ENCODE measurements at places on chromosomes 6 and 20.

GRCh38 chr20:56439771-56440291, 27.8 kb downstream of the CASS4 start:
- DNase-seq: no peak

GRCh38 chr6:5936631-5937030, 70.1 kb downstream of the NRN1 start:
- no peak for DNase-seq

GRCh38 chr6:90186637-90187371, 109.8 kb downstream of the BACH2 start:
- DNase-seq: peak; percentile 15

- DNase-seq: no peak
These were observed 41.0 kb upstream of the RAB23 start for GRCh38 chr6:57262901-57263694.

DNA sequence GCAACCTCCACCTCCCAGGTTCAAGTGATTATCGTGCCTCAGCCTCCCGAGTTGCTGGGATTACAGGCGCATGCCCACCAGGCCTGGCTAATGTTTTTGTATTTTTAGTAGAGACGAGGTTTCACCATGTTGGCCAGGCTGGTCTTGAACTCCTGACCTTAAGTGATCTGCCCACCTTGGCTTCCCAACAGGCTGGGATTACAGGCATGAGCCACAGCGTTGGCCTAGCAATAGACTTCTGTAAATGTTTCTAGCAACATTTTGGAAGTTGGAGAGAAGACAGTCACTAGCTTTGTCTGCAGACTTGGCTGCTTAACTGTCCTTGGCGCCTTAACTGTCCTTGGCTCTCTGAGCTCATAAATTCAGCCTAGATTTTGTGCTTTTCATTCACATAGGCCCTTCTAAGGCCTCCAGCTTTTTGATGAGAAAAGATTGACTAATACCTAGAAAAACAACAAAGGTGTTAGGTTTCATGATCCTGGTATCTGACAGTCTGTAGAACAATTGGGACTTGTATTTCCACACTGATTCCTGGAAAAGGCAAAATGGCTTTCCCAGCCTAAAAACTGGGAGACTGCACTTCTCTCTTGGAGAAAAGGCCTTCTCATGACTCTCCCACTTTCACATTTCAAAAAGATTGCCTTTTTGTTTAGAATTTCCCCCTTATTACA, 49.7 kb downstream of the OR2B2 start:
- DNase-seq: no peak

DNA sequence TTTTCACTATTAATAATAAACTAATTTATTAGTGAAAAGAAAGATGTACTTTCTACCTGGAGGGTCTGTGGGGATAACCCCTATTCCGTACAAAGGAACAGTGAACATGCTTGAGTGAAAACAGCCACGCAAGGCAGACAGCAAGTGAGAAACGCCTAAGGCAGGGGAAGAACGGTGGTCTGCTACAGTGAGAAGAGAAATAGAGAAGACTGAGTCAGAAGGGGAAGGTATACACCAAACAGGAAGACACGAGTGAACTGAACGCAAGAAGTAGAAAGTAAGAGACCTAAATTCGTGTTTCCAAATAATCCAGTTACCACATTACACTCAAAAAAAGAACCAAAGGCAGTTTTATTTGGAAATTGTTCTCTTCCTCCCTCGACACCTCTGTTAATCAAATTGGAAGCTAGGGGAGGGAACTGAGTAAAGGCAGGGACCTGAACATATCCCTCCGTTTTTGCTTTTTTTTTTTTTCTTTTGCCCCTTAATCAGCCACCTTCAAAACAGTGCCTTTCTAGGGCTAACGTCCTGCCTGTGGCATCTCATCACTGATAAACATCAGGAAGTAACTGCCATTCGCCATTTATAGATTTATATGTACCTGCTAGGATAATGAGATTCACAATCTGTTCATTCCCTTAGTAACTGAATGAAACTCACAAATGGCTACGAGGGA, 48.9 kb downstream of the ATXN1 start:
- no peak for DNase-seq

- no peak for DNase-seq
These were observed 19.3 kb downstream of the HLA-C start for GRCh38 chr6:31252625-31253024.

DNA sequence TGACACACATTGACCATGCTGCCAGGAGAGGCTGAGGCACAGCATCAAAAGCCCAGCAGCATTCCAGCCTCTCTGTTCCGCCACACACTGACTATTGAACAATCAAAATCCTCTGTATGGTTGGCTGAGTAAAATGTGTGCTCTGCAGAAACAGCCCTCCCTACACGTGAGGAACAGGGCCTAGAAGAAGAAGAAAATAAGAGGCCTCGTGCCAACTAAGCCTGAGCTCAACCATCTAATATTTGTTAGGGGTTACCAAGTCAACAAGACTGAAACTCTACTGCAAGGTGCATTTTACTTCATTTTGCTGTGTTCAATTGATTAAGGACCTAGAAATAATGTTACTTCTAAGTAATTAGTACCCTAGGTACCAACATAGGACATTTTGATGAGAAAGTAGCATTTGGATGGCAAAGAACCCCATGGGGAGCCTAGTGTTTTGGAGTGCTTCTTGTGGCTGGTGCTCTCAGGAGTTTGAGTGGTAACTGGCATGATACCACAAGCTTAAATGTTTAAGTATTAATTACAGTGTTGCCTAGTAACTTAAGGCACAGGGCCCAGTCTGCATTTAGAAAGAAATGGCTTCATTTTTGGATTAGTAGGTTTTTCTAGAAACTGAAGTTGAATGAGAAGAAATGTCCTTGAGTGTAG, 146.6 kb upstream of the PLN start:
- no peak for DNase-seq

- DNase-seq: no peak
These were observed 57.6 kb downstream of the NRSN1 start for GRCh38 chr6:24183584-24183983.

DNA sequence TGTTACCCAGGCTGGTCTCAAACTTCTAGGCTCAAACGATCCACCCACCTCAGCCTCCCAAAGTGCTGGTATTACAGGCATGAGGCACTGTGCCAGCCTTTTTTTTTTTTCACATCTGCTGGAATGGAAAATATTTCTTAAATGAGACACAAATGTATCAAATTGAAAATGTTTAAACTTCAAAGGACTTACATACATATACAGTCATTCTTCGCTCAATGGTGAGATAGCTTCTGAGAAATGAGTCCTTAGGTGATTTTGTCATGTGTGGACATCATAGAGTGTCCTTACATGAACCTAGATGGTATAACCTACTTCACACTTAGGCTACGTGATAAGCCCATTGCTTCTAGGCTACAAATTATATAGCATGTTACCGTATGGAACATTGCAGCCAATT, 43.1 kb downstream of the MICA start:
- no peak for DNase-seq

GRCh38 chr20:16017656-16018055, 555.6 kb downstream of the KIF16B start:
- DNase-seq: no peak

DNA sequence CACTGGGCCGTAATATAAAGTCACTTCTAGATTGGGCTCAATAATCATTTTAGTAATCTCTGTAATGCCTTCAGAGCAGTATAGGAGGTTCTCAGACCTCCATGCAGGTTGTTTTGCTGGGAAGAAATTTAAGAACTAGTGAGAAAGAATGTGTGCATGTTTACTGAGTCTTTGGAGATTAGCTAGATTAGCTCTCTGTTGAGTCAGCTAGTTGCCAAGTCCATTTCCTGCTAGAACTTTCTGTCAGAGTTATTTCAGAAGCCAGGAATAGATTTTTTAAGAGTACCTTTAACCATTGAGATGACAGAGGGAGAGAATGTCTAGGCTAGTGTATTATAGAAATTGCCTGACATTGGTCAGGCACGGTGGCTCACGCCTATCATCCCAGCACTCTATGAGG, 33.3 kb downstream of the ORC3 start:
- DNase-seq: no peak

DNA sequence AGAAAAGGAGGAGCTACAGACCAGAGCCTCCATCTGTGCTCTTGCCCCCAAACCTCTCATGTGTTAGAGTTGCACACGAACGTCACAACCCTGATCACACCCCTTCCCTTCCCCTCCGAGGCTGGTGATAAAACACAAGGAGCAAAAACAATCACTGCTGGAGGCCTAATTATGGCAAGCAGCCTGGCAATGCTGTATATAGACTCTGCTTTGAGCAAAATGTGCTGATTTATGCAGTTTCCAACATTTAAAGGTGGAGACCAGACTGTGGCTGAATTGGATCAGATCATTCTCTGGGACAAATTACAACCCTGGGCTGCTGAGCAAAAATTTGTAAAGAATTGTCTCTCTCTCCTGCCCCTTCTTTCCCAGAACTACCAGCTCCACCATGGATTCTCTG, 64.6 kb upstream of the SRSF6 start:
- no peak for DNase-seq

GRCh38 chr20:7959484-7959883, 19.2 kb upstream of the HAO1 start:
- DNase-seq: no peak

DNA sequence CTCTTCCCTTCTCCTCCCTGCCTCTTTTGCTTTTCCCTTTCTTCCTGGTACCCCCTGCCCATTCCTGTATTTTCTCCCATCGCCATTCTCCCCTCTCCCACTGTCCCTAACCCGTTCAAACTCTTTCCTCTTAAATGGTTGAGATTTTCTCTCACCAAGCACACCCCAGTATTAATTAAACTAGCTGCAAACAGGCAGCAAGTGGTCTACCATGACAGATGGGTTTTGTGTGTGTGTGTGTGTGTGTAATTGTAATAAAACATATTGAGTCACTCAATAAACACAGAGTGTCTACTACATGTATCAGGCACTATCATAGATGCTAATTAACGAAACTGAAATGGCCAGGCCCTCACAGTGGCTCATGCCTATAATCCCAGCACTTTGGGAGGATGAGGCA, 6.7 kb downstream of the RAET1E start:
- DNase-seq: no peak

DNA sequence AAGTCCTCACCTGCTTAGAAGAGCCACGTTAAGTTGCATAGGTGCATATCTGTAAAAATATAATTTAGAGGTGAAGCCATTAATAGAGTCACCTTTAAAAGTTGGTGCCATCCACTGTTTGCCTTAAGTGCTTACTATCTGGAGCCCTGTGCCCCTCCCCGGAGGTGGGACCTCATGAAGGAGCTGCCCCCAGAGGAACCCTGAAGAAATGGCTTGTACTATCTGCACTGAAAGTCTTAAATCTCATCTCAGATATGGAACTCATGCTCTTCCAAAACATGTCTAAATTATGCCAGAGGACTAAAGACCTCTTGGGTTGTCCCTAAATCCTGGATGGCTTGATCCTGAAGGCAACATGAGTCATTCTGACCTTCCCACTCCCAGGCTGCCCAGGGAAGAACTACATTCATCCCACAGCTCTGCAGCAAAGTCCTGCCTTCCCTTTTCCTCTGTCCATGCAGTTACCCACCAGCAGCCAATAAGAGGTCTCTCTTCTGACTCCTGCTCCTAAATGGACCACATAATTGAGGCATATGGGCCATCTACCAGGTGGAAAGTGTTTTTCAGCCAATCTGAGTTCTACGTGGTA, 85.3 kb downstream of the ASXL1 start:
- no peak for DNase-seq

GRCh38 chr20:57434390-57434700, 43.1 kb downstream of the RBM38 start:
- DNase-seq: peak; percentile 34

GRCh38 chr6:105526225-105526872, 123.5 kb upstream of the PREP start:
- DNase-seq: no peak

GRCh38 chr6:99104218-99104617, 156.5 kb upstream of the FBXL4 start:
- no peak for DNase-seq

- DNase-seq: no peak
These were observed 66.9 kb downstream of the PHACTR2 start for GRCh38 chr6:143744551-143745165.

GRCh38 chr6:21664314-21665109, 71.0 kb downstream of the SOX4 start:
- DNase-seq: no peak

- no peak for DNase-seq
These were observed 311.1 kb downstream of the SLC35F1 start for GRCh38 chr6:118218156-118218555.

- no peak for DNase-seq
These were observed 85.1 kb downstream of the EDN3 start for GRCh38 chr20:59385480-59385879.

- no peak for DNase-seq
These were observed 24.5 kb upstream of the SEC63 start for GRCh38 chr6:107982486-107982885.

GRCh38 chr6:112416866-112417265, 69.7 kb downstream of the RFPL4B start:
- DNase-seq: no peak

- no peak for DNase-seq
These were observed 1.1 kb downstream of the NFKBIL1 start for GRCh38 chr6:31548544-31548873.

DNA sequence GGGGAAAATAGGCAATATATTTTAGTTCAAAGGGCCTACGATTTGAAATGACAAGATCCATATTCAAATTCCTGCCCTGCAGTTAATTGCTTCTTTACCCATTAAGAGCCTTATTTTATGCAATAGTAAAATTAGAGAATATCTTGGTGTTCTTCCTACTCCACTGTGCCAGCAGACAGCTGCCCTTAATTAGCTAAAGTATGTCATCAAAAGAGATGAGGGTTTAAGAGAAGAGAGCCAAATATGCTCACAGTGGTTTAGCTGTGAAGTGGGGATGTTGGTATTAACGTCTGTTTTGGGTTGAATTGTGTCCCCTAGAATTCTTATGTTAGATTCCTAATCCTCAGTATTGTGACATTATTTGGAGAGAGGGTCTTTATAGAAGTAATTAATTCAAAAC, 148.1 kb downstream of the MOXD1 start:
- DNase-seq: no peak

DNA sequence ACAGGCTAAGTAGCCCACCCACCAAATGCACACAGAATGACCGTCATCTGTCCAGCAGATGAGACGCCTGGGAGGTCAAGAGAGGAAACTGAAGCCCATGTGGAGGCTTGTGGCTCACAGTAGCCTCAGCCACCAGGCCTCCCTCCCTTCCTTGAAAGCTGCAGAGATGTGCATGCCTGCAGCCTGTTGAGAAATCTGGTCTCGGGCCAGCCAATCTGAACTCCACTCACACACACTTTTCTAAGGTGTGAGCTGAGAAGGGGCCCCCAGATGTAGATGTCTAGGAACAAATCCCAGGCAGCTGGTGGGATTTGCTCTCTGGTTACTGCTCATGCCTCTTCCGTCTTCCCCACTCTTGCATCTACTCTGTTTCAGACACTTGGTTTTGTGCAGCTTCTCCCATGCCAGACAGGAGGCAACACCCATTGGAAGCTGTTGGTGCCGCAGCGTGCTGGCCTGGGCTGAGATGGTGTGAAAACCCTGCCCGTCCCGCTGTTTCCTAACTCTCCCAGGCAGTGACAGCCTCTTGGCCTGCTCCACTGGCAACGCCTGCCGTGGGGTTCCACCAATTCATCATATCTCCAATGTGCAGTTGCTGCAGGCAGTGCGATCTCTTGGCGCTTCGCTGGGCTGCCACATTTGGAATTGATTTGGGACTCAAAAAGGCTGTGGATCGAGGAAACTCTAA, 24.1 kb upstream of the PAX1 start:
- DNase-seq: no peak
